ENCODE measurements at places on chromosomes 5 and 9. TPM values are rescaled to one million over a fixed set of nuclear protein-coding genes. Genes with fewer than 3 reads are reported as not detected.

DNA sequence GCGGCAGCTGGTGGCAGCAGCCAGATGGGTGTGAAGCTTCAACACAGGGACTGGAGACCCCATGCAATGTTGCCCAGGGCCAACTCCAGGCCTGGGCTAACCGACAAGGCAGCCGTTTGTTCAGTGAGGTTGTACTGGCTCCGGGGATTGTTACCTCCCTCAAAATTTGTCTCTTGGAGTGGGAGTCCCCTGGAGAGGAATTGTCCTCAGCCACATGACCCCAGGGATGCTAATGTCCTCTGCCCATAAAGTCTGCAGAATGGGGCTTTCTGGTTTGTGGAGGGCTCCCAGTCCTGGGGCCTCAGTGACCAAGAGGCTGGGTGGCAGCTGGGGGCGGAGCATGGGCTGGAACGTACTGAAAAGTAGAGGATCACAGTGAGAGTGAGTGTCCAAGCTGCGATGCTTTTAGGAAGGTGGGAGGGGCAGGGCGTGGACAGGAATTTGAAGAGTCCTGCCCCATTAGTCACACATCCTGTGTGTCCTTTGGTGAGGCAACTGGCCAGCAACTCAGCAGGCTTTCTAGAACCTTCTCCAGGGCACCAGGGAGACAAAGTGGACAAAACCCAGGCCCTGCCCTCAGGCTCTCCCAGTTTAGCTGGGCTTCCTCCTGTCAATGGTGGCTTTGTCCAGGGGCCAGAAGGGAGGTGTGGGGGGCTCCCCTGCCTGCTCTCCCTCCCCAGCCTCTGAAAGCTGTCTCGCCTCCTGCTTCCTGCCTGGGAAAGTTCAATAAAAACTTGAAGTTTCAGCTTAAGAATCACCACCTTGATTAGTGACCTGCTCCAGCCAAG, 114.0 kb downstream of the NSG2 start:
- no peak for DNase-seq

GRCh38 chr5:32612134-32612888, 27.0 kb downstream of the SUB1 start:
- DNase-seq = no peak

DNA sequence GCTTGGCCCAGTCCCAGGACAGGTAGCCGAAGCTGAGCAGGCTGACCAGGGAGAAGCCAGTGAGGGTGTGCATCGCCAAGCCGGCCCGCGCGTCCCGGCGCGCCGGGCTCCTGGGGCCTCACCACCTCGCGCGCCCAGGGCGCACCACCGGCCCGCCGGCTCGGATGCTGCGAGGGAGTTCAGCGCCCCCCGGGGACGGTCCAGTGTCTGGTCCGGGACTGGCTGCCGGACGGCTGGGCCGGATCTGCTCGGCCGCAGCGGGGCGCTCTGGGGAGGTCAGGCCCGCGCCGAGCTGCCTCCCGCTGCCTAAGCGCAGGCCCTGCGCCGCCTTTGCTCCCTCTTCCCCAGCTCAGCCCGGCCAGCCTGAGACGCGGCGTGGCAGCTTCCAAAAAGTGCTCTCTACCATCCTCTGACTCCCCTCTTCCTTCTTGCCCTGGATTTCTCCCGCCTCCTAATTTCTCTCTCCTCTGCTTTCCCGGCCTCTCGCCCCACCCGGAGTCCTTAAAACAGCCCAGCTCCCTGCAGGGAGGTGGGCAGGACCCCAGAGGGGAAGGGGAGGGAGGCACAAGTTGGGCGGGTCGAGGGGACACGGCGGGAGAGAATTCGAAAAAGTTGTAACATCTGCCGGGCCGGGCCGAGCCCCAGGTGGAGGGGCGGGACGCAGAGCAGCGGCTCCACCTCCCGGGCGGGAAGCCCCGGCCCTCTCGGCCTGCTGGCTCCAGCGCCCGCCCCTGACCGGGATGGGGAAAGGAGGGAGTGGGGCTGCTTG, at the start of gene ARSI:
Gene ARSI, minus strand, starts transcription at position 605 of the 769 bp plus-strand sequence. Its CDS starts 532 bp downstream, at position 73.
- DNase-seq = no peak

GRCh38 chr5:111392181-111392580, 120.2 kb downstream of the STARD4 start:
- no peak for DNase-seq

DNA sequence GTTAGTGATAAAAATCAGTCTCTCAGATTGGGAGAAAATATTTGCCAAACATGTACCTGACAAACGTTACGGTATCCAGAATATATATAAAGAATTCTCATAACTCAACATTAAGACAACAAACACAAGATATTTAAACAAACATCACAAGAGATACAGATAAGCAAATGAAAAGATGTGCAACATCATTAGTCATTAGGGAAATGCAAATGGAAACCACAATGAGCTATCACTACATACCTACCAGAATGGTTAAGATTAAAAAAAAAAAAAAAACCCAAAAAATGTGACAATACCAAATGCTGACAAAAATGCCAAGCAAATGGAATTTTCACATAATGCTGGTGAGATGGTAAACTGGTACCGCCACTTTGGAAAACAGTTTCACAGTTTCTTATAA, 15.4 kb downstream of the CERT1 start:
- DNase-seq = no peak

DIPK1B gene
- total RNA-seq = 0.37 TPM
